ENCODE measurements at places on chromosomes 4 and X.
A peak's percentile ranks its signal among the peaks of the same experiment; 100 is the strongest.

DNA sequence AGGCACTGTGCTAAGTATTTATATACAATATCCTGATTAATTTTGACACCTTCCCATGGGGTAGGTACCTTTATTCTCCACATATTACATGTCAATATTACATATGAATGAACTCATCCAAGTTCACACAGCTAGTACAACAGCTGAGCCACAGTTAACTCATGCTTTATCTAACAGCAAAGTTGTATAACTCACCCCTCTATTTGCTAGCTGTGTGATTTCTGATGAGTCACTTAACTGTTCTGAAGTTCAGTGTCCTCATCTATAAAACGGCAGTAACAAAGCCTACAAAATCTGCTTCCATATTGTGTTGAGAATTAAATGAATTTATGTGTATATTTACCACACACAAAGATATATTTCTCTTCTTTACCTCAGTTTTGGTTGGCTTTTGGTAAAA is 48.2 kb upstream of the KDR start:
- DNase-seq: no peak

DNA sequence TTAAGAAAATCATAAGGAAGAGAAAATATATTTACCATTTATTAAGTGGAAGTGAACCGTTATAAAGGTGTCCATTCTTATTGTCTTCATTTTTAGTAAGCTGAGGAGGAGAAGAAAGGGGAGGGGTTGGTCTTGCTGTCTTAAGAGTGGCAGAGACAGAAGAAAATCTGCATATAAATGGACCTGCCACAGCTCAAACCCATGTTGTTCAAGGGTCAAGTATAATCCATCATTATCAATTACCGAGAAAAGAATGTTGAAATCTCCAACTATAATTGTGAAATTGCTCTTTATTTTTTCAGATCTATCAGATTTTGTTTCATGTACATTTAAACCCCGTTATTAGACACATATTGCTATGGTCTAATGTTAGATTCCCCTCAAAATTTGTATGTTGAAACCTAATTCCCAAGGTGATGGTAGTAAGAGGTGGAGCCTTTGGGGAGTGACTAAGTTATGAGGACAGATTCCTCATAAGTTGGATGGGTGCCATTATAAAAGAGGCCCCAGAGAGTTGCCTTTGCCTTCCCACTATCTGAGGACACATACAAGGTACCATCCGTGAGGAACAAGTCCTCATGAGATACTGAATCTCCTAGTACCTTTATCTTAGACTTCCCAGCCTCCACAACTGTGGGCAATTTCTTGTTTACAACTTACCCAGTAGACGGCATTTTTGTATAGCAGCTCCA is 58.5 kb upstream of the SMAD1 start:
- DNase-seq: no peak

DNA sequence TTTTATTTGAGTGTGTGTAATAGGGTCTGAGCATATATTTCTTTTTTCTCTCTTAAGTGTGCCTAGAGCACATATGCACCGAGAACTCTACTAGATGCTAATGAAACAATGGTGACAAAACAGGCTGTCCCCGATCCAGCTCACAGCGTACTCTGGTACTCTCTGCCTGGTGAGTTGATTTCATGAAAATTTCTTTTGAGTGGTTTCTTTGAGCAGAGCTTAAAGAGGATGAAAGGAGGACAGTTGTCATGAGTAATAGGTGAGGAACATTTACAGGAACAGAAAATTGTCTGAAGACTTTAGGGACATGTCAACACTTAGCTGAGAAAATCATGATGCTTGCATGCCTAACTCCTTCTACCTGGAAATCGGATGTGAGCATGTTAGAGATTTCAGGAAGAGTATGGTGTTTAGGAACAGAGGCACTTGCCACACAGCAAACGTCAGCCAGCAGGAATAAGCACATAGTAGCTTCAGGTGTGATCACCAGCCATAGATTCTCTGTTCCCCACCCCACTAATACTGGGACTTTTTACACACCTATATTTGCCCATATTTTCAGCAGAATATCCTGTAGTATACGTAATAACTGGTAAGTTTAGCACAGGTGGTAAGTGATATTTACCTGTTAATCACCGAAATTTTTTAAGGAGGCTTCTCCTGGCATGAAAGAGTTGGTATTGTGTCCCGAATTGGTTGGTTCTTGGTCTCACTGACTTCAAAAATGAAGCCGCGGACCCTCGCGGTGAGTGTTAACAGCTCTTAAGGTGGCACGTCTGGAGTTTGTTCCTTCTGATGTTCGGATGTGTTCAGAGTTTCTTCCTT is 111.1 kb downstream of the ZNF330 start:
- no peak for DNase-seq

DNA sequence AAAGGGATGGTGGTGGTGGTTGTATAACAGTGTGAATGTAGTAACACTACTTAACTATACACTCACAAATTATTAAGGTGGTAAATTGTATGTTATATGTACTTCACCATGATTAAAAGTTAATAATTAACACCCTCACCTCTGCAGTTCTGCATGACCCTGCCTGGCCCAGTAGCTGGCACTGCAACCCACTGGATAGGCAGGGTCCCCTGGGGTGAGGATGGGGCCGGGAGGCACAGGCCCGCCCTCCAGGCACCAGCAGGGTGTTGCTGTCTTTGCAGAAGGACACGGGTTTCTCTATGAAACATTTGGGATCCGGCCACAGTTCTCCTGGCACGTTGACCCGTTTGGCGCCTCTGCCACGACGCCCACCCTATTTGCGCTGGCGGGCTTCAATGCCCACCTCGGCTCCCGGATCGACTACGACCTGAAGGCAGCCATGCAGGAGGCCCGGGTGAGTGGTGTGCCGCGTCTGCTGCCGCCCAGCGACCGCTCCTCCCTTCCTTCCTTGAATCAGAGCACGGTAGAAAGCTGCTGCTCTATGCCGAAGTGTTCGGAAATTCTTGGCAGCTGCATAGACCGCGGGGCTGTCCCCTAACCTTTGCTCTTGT is 11.8 kb downstream of the MAN2B2 start:
- DNase-seq: no peak

DNA sequence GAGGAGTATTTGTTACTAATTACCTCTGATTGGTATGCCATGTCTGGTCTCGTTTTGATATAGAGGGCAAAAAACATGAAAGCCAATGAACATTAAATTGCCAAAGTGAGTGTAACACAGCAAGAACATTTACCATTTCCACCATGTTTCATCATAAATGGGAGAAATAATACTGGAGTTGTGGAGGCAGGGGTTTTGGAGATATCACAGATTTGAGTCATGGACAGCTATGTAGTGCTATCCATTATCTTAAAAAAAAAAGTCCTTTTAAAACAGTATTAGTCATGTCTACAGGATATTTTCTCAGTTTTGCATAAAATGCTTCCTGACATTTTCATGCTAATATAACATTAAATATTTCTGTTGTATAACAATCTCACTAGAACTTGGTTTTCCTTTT is 301.2 kb downstream of the IL1RAPL1 start:
- no peak for DNase-seq

- DNase-seq: no peak
These were observed 18.6 kb upstream of the TEX13B start for GRCh38 chrX:108000751-108001150.

DNA sequence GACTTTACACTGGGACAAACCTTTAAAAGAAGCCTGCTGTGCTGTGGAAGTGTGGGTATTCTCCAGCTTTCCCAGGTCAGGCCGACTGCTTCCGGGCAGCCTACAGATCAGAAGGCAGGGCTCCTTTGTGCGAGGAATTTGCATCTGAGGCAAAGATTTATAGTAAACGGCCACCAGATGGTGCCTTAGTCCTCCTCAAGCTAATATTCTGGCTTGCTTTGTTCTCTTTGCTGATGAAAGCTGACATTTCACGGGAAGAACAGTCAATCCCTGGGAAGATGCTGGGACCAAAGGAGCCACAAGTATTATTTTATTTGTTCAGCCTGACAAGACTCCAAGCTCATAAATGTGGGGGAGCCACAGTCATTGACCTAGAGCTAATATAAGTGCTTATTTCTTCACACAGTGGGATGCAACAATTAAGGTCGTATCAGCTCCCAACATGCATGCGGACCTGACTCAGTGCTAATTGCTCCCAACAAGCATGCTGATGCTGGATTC is 120.7 kb upstream of the TRIM2 start:
- peak; percentile 52 for DNase-seq

DNA sequence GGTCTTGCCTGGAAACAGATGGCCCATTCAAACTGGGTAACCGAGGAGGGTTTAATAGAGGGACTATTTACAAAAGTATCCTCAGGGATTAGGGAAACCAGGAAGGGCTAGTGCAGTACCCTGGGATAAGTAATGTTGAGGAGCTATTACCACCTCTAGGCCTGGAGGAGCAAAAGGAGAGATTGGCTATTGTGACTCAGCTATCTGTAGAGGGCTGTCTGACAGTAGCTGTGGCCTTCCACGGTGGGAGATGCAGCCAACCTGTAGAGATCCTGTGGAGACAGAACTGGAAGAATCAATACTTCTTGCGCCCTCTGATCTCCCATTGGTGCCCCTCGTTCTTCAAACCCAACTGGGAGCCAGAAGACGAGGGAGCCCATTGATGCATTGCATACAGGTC is 34.1 kb upstream of the RPS6KA3 start:
- no peak for DNase-seq

GRCh38 chr4:145907390-145907789 is 31.2 kb downstream of the ZNF827 start:
- no peak for DNase-seq

- no peak for DNase-seq
These were observed 359.2 kb downstream of the EPHA5 start for GRCh38 chr4:65311120-65311519.
